Activated gamma-delta T cell treated with Interleukin-2 at 50 U/mL for 16 hours (primary cell): ENCODE measurements at places on chromosomes 3 and 15.

- peak; percentile 24 for DNase-seq
Measured at GRCh38 chr3:42376344-42376798, 34.0 kb downstream of the LYZL4 start.

- no peak for DNase-seq
Measured at GRCh38 chr3:195196266-195196665, 74.7 kb downstream of the XXYLT1 start.

DNA sequence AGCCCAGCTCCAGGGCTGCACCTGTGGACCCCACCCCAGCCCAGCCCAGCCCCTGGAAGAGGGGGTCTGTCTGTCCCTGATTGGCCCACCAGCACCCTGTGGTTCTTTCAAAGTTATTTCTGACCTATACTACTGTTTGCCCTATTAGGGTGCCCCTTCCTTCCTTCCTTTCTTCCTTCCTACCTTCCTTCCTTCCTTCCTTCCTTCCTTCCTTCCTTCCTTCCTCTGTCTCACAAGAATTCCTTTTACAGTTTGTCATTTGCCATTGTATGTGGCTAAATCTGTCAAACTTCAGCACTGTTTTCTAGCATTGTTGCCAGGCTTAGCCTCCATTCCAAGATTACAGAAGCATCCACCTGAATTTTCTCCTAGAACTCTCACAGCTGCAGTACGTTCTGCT is 66.9 kb downstream of the KLF15 start:
- no peak for DNase-seq

GRCh38 chr3:86595696-86596095 is 395.3 kb downstream of the VGLL3 start:
- DNase-seq = no peak

DNA sequence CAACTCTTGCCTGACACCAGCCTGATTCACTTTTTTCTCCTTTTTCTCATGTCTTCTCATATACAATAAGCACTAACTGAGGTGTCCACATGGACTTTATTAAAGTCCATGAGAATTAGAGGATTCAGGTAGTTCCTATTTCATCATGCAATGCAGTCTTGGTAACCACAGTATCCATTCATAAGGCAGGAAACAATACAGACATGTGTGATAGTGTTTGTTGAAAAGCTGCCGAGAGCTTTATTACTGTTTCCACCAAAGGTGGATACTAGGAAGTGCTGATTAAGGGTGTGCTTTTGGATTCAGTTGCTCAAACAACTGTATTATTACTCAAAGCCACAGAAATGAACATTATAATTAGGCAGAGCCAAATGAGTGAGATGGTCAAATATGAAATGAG is 5.3 kb downstream of the CASR start:
- DNase-seq = no peak

DNA sequence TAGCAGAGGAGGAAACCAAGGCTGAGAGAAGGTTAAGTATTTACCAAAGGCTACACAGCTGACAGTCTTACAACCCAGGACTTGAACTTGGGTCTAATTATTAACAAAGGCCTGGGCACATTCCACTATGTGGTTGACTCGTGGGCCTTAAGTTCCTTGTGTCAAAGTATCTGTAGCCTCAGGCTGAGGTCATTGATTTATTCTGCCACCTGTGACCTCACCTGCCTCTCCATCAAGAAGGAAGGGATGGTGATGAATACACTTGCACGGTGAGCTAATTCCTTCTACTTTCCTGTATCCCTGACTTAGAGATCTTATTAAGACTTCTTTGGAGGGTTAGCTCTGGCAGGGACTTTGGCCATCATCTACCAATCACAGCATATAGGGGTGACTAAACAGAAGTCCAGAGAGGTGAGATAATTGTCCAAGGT is 19.9 kb upstream of the LRRC58 start:
- DNase-seq = no peak

DNA sequence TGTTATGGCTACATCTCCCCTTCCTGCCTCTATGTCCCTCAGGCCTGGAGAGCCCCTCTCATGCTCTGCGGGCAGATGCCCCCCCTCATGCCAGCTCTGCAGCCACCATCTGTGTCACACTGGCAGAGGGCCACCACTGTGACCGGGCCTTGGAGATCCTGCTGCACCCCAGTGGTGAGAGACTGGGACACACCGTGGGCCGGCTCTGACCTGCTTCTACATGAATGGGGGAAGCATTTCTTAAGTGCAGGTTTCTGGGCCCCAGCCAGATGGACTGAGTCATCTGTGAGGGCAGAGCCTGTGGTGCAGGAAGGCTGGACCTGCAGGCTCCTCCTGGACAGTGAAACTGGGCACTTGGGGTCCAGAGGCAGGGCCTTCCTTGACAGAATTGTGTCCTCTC is 4.8 kb downstream of the VWA5B2 start:
- no peak for DNase-seq

DNA sequence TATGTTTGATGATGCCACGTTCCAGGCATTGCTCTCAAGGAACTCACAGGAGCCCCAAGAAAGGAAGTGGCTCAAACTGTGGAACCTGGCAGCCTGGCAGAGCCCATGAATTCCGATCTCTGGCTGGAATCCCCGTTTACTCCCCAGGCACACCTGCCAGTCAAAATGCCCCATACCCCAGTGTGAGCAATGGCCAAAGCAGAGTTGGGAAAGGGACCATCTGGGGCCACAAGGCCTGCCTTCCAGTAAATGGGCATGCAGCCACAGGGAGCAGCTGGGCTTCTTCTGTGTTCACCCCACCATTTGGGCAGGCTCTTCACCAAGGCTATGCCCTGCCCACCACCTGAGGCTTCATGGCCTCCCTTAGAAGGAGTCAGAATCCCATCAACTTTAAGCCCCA is 257.0 kb upstream of the GOLGA6L4 start:
- DNase-seq = no peak

- no peak for DNase-seq
Measured at GRCh38 chr3:168085491-168086119, 10.1 kb downstream of the GOLIM4 start.
